Activated CD4-positive, alpha-beta T cell treated with anti-CD3 and anti-CD28 coated beads, Interleukin-2, amount 50 U/mL, for 4 hours (primary cell): ENCODE measurements at places on chromosomes 6 and 20.

- DNase-seq: no peak
Measured at GRCh38 chr6:37381579-37381978, 27.8 kb downstream of the RNF8 start.

DNA sequence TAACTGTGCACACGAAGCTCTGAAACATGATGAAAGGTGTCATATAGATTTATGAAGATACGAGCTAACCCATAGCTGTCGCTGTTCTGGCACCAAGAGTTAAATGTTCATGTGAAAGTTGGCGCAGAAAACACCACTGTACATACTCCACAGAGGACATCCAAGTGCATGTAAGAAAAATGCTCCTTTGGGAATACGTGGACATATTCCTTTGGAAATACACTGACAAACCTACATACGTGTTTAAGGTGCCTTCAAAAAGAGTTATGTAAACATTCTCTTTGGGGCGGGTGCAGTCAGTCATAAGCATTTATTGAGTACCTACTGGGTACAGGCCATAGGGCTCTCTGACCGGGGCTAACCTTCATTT, 723 bp upstream of the ARID1B start:
- DNase-seq: no peak

DNA sequence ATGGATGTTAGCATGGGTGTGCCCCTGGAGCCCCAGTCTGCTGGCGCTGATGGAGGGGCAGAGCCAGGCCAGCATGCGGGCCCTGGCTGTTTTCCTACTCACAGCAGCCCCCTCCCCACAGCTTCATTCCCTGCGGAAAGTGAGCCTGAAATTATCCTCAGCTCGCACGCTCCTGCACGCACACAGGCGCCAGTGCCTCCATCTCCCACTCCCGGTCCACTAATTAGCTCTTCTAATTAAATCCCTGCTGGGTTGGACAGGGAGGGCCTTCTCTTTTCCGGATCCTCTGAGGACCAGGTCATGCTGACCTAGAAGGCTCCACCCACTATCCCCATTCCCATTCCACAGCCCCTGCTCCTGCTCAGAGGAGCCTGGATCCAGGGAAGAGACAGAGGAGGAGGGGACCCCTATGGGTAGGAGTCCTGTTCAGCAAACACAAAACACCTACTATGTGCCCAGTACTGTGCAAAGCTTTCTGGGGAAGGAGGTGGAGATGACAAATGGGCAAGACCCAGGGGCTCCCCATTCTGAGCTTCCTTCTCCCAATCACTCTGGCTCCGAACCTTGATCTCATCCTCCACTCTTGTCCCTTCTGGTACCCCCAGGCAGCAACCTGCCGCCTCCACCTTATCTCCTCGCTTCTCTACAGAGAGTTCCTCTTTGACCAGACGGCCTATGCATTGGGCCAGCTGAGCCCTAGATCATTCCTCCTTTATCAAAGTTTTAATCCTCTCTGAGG, 70.2 kb upstream of the CCDC167 start:
- no peak for DNase-seq

DNA sequence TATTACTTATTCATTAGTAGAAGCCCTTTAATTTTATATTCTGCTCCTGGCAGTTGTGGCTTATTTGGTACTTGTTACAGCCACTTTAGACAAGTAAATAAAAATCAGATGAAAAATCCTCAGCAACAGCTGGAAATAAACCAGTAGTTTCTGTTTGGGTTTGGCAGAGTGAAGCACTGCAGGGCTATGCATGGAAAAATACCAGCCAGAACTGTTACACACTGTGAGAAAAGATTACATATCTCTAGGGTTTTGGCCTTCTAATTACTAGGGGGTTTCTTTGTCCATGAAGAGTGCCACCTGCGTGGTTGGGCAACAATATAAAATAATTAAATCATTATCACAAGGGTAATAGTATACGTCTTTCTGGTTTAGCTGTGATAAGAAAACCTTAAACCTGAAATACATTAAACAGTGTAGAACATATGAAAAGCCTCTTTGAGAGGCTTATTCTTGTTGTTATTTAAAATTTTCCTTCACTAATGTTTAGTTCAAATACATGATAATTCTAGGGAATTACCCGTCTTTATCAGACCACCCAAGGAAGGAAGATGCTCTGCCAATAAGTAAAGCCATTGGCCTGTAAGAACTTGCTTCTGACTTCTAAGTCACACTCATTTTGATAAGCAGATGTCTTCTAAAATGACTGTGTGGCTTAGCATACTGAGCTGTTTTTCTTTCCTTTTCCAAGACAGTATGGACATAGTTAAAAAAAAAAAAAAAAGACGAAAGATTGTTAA, 320.0 kb upstream of the FLRT3 start:
- DNase-seq: no peak

GRCh38 chr20:50475681-50476292, 34.4 kb upstream of the PTPN1 start:
- DNase-seq: no peak

- no peak for DNase-seq
Measured at GRCh38 chr6:154206141-154206540, 150.5 kb downstream of the IPCEF1 start.

GRCh38 chr6:29809249-29809648, 18.4 kb upstream of the HLA-G start:
- DNase-seq: no peak

DNA sequence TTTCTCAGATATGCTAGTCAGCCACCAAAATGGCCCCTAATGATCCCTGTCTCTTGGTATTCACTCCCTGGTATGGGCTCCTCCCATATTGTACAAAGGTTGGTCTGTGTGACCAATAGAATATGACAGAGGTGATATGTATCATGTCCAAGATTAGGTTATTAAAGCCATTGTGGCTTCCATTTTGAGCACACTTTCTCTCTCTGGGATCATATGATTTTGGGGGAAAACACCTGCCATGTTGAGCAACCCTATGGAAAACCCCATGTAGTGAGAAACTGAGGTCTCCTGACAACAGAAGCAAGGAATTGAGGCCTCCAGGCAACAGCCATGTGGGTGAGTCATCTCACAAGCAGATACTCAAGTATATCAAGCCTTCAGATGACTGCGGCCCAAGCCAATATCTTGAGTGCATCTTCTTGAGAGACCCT, 7.1 kb upstream of the ZNF318 start:
- no peak for DNase-seq

DNA sequence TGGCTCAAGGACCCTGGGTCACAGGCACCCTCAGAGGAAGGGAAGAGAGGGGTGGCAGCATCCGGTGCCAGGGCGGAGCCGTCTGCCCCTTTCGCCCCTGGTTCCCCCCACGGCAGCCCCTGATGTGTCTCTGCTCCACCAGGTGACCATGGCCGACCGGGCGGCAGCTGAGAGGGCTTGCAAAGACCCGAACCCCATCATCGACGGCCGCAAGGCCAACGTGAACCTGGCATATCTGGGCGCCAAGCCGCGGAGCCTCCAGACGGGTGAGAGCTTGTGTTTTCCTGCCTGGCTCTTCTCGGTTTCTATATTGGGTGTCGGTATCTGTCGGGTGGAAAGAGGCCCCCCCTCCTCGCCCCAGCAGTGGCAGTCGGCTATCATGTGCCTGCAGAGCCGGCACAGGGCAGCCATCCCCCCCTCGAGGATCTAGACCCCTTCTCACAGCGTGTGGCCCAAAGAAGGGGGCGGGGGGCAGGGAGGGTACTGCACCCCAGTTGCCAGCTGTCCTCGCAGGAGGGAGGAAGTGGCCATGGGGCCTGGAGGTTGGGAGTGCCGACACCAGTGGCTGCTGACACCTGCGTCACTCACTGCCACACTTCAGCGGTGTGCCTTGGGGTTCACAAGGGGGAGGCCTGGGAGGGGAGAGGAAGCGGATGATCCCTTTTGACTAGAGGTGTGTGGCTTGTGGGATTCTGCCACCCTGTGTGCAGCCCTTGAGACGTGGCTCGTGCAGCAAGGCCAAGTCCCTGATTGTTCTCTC, 1.5 kb downstream of the RBM38 start:
- DNase-seq: peak; percentile 47

GRCh38 chr20:50193836-50194421, 3.3 kb downstream of the CEBPB start:
- no peak for DNase-seq
